ENCODE measurements at places on chromosomes 3 and 15.

DNA sequence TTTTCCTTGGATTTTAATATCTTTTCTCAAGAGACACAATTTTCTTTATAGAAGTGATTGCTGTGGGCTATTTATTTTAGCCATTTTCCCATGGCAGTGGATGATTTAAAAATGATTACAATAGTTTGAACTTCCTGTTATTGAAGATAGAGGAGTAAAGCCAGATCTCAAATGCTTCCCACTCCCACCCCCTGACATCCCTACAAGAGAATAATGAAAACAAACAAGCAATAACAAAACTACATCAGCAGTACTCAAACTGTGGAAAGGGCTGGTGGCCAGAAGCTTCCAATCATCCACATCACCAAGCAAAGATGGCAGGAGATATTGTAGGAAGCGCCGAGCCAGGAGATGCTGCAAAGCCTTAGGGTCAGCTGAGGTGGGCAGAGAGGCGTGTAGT is 831.1 kb upstream of the NR2F2 start:
- DNase-seq: no peak

DNA sequence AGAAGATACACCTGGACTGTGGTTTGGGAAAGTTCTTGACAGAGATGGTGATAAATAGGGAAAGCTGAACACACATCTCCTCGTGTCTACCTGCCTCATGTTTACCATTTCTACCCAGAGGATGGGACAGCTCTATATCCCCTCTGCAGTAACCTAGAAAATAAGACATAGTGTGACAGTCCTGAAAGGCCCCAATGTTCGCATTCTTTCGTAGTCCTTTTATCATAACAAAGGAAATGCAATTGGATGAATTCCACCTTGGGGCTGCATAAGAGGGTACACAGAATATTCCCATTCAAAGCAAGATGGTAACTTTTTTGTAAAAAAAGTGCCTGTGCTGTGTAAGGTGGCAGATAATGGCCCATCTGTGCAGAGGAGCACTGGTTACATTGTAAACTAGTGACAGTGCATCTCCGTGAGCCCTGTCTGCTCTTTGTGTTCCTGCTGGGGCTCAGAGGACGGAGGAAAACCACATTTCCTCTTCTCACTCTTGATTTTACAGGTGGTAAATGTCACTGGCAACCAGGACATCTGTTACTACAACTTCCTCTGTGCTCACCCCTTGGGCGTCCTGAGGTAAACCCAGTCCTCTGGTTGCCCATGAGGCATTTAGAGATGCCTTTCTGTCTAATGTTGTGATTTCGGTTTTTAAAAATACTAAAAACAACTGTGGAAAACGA is 74.3 kb downstream of the SIDT1 start:
- peak; percentile 40 for DNase-seq

DNA sequence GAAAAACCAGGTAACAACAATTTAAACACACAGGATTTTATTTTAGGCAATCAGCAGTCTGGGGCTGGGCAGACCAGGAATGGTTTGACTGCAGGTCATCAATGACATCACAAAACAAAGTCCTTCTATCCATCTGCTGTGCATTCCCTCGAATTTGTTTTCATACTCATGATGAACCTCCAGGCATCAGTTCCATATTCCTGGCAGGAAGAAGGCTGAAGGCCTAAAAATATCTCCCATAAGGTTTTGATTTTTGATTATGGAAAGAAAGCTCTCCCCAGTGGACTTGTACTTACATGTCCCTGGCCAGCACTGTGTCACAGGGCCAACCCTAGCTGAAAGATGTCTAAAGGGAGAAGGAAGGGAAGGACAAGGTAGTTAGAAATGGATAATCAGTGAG is 107.4 kb downstream of the PEAK1 start:
- no peak for DNase-seq

DNA sequence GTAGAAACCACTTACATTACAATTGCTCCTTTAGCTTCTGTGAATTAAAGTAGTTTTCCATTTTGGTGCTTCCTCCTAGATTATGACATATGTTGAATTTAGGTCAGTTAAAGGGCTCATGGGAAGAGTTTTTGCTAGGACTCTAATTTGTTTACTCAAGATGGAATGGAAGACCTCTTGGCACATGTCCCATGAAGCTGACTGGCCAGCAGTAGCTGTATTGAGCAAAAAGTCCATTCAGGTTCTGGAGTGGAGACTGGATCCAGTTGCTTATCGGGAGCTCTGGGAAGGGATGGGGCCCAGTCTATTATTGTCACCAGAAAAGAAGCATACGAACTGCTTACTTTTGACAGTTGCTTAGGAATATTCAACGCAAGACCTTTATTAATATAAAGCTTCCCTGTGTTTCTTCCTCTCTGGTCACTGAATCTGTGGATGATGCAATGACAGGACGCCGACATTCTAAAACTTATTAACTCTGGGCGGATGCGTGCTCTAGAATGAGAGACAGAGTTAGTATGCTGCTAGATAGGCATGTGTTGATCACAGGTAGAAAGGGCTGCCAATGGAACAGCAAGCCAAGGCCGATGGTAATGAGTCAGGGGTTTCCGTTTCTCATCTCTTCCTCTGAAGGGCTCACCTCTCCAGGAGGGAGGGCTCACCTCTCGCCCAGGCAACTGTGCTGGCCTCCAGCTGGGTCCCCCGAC is 155.8 kb downstream of the NR1D2 start:
- DNase-seq: no peak

DNA sequence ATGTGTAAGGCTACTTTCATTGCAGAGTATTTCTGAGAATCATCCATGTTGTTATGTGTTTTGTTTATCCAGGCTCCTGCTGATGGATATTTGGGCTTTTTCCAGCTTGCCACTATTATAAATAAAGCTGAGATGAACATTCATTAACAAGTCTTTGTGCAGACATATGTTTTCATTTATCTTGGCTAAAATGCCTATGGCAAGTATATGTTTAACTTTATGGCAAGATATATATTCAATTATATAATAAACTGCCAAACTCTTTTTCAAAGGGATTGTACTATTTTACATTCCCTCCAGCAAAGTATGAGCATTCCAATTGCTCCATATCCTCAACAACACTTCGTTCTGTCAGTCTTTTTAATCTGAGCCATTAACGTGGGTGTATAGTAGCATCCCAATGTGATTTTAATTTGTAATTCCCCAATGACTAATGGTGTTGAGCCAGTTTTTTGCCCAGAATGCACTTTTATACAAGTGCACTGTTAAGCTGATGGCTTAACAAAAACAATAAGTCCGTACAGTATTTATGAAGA is 452.4 kb downstream of the SHQ1 start:
- no peak for DNase-seq

GRCh38 chr3:111850537-111850936 is 8.5 kb upstream of the PHLDB2 start:
- DNase-seq: no peak

DNA sequence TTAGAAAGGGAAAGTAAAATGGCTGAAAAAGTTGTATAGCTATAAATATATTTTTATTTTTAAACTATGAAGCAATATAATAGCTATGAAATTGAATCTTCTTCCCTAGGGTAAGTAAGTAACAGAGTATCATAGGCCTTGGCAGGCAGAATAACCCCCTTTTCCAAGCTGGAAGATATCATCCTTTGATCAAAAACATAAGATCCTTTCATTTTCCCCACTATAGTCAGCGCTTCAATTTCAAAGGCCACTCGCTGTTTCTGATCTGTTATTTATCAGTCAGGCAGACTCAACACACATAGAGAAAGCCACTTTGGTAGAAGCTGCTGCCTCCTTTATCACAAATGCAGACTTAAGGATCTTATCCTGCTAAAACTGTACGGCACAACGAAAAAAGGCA is 74.0 kb upstream of the UBE2E2 start:
- no peak for DNase-seq

- no peak for DNase-seq
These were observed 204.0 kb downstream of the TAFA4 start for GRCh38 chr3:68728343-68728742.

GRCh38 chr15:43751885-43752284 is 5.6 kb downstream of the PDIA3 start:
- no peak for DNase-seq

DNA sequence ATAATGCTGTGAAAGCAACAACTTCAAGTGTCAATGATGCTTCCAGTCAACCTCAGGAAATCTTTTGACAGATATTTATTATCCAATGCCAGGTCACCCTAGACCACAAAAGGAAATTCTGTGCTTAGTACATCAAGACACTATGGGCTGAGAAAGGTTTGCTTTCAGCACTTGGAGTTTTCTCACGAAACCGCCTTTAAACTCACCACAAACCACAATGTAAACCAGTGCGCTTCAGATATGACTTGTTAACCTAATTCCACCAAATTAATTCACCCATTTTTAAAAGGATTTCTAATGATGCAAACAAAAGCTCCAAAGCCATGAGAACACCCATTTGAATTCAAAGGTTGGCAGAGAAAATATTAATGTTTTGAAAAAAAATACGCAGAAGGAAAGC is 292.9 kb upstream of the NR2F2 start:
- DNase-seq: no peak

DNA sequence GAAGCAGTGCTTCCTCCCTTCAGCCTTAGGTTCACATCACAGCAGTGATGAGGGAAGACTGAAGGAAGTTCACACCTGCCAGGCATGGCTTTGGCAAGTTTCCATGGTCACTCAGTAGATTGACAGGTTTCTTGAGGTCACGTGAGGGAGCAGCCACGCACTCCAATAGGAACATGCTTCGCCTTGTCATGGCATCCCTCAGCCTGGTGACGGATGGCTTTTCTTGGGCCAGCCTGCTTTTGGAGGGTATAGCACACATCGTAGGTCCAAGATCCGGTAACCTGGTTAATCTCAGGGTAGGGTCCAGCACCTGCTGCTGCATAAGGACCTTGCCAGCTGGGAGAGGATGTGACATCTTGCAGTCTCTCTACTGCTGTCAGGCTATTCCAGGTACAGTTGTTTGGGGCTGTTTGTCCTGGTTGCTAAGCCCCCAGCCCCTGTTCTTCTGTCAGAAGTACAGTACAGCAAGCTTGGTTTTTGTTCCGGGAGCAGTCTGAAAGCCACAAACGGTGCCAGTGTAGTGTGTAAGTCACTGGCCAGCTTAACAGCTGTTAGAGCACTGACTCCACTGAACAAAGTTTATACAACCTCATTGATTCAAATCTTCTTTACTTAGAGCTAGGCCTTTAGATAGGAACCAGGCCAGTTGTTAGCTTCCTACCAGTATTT is 42.3 kb downstream of the PSMD6 start:
- DNase-seq: peak; percentile 39

GRCh38 chr15:57559875-57560274 is 31.8 kb upstream of the MYZAP start:
- peak; percentile 68 for DNase-seq

DNA sequence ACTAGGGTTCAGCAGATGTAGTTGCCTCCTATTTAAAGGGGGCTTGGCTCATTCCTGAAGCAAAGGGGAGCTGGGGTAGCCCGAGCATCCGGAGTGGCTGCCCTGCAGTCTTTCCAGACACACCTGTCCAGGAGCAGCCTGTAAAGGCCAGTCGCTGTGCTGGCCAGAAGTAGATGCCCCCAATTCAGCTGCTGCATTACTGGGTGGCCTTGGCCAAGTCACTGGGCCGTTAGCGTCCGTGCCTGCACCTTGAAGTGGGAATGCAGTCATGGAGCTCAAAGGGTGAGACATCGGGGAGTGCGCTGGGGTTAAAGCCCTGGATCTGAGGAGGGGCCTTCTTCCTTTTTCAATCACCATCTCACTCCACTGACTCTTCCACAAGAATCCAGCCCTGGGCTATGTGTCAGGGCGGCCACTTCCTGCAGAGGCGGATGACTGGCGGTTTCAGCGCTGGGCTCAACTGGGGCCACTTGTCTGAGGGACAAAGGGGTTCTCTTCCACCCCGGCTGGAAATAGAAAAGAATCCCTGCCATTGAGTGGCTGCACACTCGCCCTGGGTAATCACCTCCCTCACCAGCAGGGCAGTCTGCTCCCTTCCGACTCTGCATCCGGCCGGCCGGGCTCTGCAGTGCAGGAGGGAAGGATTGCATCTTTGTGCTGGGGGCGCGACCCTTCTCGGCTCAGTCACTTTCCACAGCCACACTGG is 11.8 kb downstream of the ALDH1A3 start:
- no peak for DNase-seq

- no peak for DNase-seq
These were observed at the start of gene BHLHE40 for GRCh38 chr3:4979428-4980228. Gene BHLHE40, plus strand, starts transcription at chr3:4979437. Its CDS starts 282 bp downstream, at chr3:4979719.

GRCh38 chr15:86159468-86159867 is 79.8 kb downstream of the AGBL1 start:
- no peak for DNase-seq

- DNase-seq: peak; percentile 19
These were observed 1.1 kb downstream of the SEC13 start for GRCh38 chr3:10319804-10320203.

GRCh38 chr3:190586631-190587011 is 72.7 kb downstream of the IL1RAP start:
- DNase-seq: no peak

DNA sequence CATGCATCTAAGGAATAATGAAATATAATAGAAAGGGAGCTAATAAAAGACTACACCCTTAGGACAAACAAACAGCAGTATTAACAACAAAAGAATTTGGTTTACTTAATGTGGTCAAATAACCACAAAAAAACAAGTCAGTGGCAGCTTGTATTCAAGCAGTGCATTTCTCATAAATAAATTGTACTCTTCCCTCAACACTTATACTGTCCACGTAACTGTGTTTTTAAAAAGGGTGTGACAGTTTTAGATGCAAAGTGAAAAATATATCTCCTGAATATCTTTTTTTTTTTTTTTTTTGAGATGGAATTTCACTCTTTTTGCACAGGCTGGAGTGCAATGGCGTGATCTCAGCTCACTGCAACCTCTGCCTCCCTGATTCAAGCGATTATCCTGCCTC is 698.2 kb upstream of the CADM2 start:
- no peak for DNase-seq

All from CD4-positive, alpha-beta T cell treated with Interleukin-4 for 1 hour (primary cell).